GM12878 (cell line): ENCODE measurements at places on chromosomes 12 and 14. TPM values are rescaled to one million over a fixed set of nuclear protein-coding genes. Genes with fewer than 3 reads are reported as not detected.

DNA sequence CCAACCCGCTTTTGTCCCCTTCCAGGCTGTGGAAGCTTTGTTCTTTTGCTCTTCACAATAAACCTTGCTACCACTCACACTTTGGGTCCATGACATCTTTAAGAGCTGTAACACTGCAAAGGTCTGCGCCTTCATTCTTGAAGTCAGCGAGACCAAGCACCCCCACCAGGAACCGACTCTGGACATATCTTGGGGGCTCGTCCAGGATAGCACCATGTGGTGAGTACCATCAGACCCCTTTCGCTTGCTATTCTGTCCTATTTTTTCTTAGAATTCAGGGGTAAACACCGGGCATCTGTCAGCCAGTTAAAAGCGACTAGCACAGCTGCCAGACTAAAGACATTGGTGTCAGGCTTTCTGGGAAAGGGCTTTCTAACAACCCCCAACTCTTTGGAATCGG is 137.6 kb upstream of the PPFIA2 start:
- no peak for DNase-seq

The KRT76 gene
- polyA plus RNA-seq = not detected in 2 replicates

GRCh38 chr14:20714593-20715250 is 26.2 kb downstream of the ANG start:
- no peak for DNase-seq

DNA sequence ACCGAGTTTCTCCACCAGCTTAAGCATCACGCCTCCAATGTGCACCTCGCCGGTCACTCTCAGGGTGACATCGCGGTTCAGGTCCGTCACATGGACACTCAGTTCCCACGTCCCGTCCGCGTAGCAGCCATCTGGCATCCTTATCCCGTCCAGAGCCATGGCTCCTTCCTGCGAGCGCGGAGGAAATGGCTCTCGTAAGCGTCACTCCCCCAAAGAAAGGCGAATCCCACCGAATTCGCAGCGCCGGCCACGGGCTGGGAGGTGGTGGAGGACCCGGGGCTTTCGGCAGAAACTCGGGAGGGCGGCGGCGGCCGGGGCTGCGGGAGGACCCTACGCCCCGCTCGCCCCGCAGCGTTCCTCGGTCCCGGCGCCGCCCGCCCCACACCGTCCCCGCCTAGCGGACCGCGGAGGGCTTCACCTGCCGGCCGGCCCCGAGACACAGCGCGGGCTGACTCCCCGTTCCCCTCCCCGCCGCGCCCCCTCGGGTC is 396 bp downstream of the FERMT2 start:
- DNase-seq = no peak

The SLC25A47 gene
- not detected in 2 replicates for polyA plus RNA-seq
